ENCODE measurements at places on chromosomes 12 and 14.

GRCh38 chr14:73695997-73696396, 18.2 kb downstream of the PNMA1 start:
- no peak for DNase-seq

GRCh38 chr12:30965613-30965985, 39.1 kb downstream of the TSPAN11 start:
- DNase-seq = no peak

GRCh38 chr14:83208341-83208740, 1674.7 kb upstream of the SEL1L start:
- no peak for DNase-seq

DNA sequence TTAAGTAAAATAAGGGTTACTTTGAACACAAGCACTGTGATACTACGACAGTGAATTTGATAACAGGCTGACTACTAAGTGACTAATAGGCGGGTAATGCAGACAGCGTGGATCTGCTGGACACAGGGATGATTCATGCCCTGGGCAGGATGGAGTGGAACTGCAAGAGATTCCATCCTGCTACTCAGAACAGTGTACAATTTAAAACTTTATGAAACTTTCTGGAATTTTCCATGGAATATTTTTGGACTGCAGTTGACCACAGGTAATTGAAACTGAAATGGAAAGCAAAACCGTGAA, 46.0 kb downstream of the YEATS4 start:
- DNase-seq = no peak

GRCh38 chr12:103952497-103952896, 13.2 kb upstream of the TDG start:
- DNase-seq = no peak

DNA sequence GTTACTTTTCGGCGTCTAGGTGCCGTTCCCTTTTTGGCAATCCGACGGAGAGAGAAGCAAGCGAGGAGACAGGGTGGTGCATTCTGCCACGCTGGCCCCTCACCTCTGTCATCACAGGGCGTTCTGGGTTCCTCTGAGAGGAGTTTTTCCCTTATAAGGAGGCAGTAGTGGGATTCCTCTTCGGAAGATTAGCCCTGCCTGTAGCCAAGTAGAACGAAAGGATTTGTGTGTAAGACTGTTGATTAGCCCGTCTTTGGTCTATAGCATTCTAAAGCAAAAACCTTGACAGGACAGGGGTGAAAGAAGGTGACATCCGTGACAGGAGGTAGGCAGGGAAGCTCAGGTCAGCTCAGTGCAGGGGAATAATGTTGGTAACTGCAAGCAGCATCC, 9.1 kb upstream of the NEMF start:
- peak; percentile 41 for DNase-seq

DNA sequence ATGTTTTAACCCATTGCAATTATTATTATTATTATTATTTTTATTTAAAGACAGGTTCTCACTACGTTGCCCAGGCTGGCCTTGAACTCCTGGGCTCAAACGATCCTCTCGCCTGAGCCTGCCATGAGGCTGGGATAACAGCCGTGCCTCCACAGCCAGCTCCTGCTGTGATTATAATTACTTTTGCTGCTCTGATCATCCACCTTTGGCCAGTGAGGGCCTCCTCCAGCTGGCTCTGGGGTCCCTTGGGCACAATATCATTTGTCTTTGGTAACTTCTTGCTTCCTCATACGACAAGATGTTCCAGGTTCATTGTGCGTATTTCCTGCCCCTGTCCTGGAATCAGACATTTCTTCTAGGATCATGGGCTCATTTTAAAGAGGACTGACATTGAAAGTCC, 28.4 kb downstream of the LRTM2 start:
- DNase-seq = no peak

- no peak for DNase-seq
Measured at GRCh38 chr12:3712209-3712992, 40.5 kb downstream of the CRACR2A start.

GRCh38 chr12:112148031-112148513, 22.7 kb downstream of the TRAFD1 start:
- DNase-seq = no peak

- DNase-seq = peak; percentile 33
Measured at GRCh38 chr12:81206429-81206828, 128.6 kb downstream of the ACSS3 start.

GRCh38 chr12:15231493-15231892, 10.3 kb upstream of the RERG start:
- no peak for DNase-seq

GRCh38 chr12:93831374-93831773, 154.2 kb downstream of the CRADD start:
- DNase-seq = no peak

- DNase-seq = no peak
Measured at GRCh38 chr12:114479831-114480230, 73.9 kb upstream of the TBX5 start.

- DNase-seq = no peak
Measured at GRCh38 chr12:27303139-27304111, 29.2 kb upstream of the BMAL2 start.

GRCh38 chr12:28486521-28486920, 296.3 kb downstream of the CCDC91 start:
- DNase-seq = no peak

GRCh38 chr12:89494411-89495231, 30.0 kb downstream of the GALNT4 start:
- DNase-seq = no peak

GRCh38 chr12:93135286-93136239, 206.5 kb upstream of the EEA1 start:
- peak; percentile 83 for DNase-seq

GRCh38 chr12:76940671-76941445, 62.0 kb upstream of the CSRP2 start:
- DNase-seq = no peak

- DNase-seq = no peak
Measured at GRCh38 chr14:106803379-106803778, 1277.0 kb downstream of the TMEM121 start.
